ENCODE measurements at places on chromosomes 11 and 22.

GRCh38 chr22:42725606-42726355, 5.1 kb upstream of the A4GALT start:
- no peak for DNase-seq

- no peak for DNase-seq
Observed at GRCh38 chr11:9862981-9863380, 199.1 kb downstream of the SWAP70 start.

DNA sequence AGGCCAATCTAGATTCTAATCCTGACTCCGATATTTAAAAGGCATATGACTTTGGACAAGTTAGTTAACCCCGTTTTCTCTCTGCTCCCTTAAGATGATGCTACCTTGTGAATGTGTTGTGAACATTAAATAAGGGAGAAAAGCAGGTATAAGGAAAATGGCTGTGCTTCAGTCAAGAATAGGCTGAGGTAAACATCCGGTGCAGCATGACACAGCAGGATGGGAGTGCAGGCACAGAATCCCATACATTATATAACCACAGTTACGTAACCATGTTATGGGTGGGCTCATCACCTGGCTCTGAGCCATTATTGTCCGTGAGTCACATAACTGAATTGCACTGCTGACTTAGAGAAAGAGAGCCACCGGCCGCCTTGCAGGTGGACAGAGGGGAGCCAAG, 382.2 kb upstream of the ANO5 start:
- no peak for DNase-seq

DNA sequence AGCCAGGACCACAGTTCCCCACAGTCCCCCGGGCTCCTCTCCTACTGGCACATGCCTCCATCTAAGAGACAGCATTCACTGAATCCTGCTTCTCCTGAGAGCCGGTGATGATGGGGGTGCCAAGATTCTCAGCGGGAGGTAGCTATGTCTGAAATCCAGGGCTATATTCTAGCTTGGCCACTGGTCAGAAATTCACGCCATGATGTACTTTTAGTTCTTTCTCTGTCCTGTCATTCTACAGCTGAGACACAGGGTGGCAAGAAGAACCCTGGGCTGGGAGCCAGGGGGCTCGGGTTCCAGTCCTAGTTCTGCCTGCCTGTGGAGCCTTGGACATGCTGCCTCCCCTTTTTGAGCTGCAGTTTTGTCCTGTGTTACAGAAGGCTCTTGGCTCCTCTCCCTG, 59.2 kb upstream of the PHOX2A start:
- no peak for DNase-seq

GRCh38 chr11:25597696-25598095, 734.2 kb upstream of the ANO3 start:
- no peak for DNase-seq

GRCh38 chr11:43868852-43869567, 11.6 kb upstream of the ALKBH3 start:
- DNase-seq, result peak; percentile 16

GRCh38 chr11:27255447-27255828, 107.6 kb downstream of the CCDC34 start:
- DNase-seq, result no peak

- DNase-seq, result no peak
Observed at GRCh38 chr22:21446128-21446826, 20.9 kb upstream of the TMEM191C start.

DNA sequence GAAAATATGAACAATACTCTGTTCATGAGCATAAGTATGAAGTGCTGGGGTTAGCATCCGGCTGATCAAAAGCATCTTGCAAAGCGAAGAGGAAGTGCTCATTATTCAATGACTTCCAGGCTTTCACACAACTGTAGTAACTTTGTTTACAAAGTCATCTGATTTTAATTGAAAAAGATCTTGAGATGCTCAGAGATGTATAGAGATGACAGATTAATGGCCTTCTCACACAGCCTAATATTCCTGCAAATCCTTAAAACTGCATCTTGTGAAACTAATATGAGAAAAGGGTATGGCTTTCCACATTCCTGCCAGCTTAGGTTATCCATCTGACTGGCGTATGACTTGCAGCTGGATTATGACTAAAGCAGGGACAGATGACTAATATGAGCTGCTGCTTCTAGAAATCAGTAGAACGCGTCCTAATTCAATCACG, 125.4 kb downstream of the CASP12 start:
- no peak for DNase-seq

- DNase-seq, result no peak
Observed at GRCh38 chr22:40766956-40767355, 52.2 kb downstream of the SLC25A17 start.

Data from activated gamma-delta T cell treated with Interleukin-2 at 50 U/mL for 16 hours (primary cell).